ENCODE measurements at places on chromosomes 3 and 15. TPM values are rescaled to one million over a fixed set of nuclear protein-coding genes. Genes with fewer than 3 reads are reported as not detected.

The MED12L gene
- not detected for total RNA-seq

- DNase-seq, result no peak
These were observed 182.2 kb downstream of the NAALADL2 start for GRCh38 chr3:175041369-175041768.

The ADAMTS7 gene
- total RNA-seq, result 3.3 TPM

- no peak for DNase-seq
These were observed 76.6 kb downstream of the SLC25A26 start for GRCh38 chr3:66297260-66297873.

The TBC1D23 gene
- 39.4 TPM for total RNA-seq

- no peak for DNase-seq
These were observed 2.5 kb downstream of the MYH15 start for GRCh38 chr3:108507902-108508301.

DNA sequence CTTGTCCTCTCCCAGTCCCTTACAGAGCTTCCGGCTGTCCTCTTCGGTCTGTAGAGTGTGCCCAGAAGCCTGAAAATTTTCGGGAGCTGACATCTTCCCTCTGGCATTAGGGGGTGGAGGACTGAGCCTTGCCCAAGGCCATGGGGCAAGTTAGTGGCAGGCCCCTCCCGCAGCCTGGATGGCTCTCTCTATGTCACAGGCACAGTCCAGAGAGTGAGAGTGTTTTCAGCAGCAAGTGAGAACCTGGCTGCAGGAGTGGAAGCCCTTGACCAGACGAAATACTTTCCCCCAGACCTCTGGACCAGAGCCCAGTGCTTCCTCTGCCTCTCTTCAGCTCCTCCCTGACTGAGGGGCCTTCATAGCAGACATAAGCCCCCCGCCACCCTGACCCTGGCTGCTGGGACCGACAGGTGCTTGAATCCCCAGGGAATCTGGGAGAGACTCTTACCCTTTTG is 50.5 kb upstream of the SEC22A start:
- DNase-seq, result no peak

DNA sequence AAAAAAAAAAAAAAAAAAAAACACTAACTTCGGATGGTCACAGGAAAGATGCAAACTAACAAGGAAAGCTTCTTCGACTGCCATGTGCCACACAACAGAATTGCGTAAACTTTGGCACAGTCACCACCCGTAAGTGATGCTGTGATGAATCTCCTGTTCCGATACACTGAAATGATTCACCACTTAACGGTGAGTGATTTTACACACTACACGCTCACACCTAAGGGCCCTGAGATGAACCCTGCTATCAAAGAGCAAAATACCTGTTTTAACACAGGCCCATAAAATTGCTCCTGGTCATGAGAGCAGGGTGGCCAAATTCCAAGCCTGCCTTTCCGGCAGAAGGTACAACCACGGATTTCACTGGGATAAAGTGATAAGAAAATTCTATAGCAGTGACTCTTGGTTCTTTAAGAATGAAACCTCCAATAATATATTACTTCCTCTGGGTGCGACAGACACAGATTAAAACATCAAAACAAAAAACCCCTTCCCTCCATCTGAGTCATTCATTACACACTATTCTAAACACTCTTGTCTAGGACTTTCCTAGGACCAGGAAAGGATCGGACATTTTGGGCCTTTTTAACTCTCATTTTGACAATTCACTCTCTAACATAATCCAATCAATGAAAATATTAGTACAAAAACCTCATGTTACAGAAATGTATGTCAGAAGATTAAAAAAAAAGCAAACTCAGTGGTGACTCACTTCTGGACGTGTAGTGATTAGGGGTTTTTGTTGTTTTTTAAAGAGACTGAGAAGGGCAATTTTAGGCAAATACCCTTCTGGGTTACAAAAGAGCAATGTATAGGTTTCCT is 28.3 kb downstream of the LRIG1 start:
- peak; percentile 5 for DNase-seq

DNA sequence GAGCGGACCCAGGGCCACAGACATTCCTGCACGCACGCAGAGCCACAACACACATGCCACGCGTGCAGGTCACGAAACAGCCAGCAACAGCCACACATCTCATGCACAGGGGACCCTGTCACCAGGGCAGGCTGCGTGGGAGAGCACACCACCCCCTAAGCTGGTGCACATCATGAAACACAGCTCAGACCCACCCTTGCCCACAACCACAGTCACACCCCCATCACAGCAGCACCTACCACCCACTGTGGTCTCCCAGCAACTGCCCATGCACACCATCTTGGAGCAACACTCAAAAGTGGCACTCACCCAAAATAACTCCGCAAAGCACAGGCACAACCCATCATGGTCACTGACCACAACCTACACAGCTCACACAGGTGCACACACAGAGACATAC is 75.7 kb downstream of the OCA2 start:
- no peak for DNase-seq

DNA sequence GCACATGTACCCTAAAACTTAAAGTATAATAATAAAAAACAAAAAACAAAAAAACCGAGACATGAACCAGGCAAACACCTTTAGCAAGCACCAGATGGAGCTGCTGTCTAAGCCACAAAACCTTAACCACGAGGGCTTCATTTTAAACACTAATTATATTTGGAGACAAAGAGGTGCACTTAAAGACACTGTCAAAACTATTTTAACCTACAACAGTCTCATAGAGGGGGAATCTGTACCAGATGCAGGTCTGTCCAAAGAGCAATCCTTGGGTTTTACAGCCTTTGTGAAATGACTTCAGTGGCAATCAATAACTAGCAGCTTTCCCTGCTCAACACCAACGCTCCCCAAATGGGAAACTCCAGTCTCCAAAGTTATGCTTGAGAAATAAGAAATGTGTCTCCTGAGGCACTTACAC is 115.7 kb upstream of the TSPAN3 start:
- DNase-seq, result no peak

DNA sequence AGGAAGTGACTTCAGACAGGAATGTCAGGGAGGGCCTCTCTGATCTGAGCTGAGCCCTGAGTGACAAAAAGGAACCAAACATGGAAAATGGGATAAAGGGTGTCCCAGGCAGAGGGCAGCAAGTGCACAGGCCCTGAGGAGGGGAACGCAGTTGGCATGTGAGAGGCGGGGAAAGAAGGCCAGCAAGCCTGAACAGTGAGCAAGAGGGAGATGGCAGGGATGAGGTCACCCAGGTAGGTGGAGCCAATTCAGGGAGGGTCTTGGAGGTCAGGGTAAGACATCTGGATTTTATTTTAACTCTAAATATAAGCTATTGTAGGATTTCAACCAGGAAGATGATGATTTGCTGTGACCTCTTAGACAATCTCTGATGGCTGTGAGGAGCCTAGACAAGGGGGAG is 167.7 kb downstream of the LRTM1 start:
- DNase-seq, result peak; percentile 16

- DNase-seq, result peak; percentile 32
These were observed 16.7 kb upstream of the CCDC174 start for GRCh38 chr3:14634763-14635400.

- no peak for DNase-seq
These were observed 748.1 kb downstream of the NR2F2 start for GRCh38 chr15:97078591-97078990.

GRCh38 chr3:113136071-113136470 is 75.3 kb upstream of the BOC start:
- no peak for DNase-seq

The UROC1 gene
- not detected for total RNA-seq

The LARP6 gene
- 62.8 TPM for total RNA-seq

DNA sequence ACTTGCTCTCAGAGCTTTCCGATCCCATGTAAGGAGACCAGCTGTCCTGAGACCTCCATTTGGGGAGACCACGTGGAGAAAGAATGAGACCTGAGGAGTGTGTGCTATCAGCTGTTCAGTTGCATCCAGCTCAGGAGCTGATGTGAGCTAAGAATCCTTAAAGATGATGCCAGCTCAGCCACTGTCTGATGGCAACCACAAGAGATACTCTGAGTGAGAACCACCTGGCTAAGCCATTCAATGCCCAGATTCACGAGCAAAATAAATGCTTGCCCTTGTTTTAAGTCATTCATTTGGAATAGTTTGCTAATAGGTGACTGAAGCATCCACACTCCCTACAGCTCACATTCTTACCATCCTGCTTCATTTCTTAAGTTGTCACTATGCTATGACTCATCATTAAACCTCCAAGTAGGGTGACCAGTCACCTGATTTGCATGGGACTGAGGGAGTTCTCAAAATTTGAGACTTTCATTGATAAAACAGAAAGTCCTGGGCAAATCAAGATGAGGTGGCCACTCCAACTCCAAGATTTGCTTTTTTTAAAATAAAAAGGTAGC is 56.4 kb downstream of the SPTSSB start:
- DNase-seq, result no peak

- DNase-seq, result no peak
These were observed 240.2 kb downstream of the CD47 start for GRCh38 chr3:107850681-107851080.

DNA sequence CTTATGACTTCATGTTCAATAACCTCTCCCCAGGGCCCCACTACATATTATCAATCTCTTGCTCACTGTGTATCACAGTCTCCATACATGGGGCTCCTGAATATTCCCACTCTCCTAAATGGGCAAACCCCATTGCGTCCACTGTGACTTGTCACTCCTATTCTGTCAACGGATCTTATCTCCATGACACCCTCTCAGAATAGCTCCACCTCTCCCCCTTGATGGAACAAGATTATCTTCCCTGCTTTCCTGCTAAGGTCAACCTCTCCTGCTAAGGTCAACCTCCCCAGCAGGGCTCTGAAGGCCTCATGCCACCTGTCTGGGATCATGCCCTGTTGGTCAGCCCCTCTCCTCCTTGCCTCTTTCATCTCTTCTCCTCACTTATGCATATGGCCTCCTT is 1.8 kb downstream of the CLDN18 start:
- DNase-seq, result no peak

- DNase-seq, result no peak
These were observed 19.6 kb downstream of the SLCO3A1 start for GRCh38 chr15:91873138-91873536.

DNA sequence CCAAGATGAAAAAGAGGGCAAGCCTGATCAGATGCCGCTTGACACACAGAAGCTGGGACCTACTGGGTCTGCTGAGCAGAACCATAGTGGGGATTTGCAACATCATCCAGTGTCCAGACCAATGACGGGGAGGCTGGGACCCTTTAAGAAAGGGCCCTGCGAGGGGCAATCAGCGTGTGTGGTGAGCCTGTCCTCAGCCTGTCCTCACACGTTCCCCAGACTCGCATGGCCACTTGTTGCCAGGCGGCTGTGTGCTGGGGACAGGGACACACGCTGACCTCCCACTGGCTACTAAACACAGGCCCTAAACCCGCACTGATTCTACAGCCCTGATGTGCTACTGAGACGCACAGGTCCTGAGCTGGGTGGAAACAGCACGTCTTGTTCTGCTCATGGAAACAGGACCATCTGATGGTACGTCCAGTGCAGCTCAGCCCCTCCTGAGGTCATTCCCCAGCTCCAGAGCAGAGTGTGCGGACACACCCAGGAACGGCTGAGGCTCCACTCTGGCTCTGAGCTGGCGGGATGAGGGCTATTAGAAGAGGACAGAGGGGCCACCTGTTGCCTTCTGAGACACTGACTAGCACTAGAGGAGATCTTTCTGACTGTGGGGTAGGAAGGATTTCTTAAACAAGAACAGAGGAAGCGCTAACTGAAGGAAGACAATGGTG is 24.4 kb downstream of the PCSK6 start:
- DNase-seq, result no peak

DNA sequence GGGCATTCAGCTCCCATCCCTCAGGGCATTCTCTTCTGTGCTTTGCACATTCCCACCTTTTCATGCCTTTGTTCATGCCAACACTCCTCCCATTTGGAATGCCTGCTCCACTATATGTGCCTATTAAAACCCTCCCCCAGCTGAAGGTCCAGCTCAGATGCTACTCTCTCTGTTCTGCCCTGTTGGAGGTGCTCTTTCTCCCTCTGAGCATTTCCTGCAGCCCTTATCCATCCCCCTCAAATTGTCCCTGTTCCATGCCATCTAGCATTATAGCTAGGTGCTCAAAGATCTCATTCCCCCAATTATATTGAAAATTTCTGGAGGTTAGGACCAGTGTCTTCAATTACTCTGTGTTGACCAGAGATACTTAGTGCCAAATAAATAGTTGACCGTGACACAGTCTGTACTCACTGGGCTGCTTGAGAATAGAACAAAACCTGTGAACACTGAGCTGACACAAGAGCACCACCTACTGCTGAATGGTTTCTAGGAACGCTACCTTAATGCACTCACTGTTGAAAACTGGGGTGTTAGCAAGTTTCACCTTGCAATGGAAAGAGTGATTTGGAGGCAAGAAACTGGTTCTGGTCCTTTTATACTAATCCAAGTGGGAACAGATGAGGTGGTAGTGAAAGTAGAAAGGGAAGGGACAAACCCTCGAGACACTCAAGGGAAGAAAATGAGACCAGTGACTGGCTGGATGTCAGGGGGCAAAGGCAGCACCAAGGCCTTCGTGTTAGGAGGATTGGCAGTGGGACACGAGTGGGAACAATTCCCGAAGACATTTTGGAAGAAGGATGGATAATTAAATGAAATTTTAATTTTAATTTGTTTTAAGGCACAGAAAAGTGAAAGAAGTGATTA is 289.8 kb upstream of the ROPN1 start:
- DNase-seq, result no peak

DNA sequence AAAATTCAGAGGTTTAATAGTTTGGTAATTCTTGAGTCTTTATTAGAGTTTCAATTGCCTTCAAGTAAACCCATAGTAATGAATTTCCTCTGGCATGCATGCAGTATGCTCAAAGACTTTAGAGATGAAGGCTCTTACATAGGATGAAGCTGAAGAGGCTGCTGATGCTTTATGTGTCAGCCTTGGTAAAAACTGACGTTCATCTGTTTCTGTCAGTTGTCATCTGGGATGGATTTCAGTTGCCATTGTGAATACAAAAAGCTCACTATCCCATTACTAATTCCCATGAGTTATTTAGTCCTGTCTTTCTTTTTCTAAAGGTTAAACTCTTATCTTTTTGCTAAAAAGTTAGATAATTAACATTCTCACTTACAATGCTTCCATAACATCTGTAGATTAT is 136.9 kb upstream of the GBE1 start:
- DNase-seq, result no peak

- DNase-seq, result no peak
These were observed 23.6 kb upstream of the BCL2A1 start for GRCh38 chr15:79994615-79995014.

The NEDD4 gene
- 78.4 TPM for total RNA-seq

- peak; percentile 47 for DNase-seq
These were observed 883 bp downstream of the MAGEF1 start for GRCh38 chr3:184710870-184711492.

DNA sequence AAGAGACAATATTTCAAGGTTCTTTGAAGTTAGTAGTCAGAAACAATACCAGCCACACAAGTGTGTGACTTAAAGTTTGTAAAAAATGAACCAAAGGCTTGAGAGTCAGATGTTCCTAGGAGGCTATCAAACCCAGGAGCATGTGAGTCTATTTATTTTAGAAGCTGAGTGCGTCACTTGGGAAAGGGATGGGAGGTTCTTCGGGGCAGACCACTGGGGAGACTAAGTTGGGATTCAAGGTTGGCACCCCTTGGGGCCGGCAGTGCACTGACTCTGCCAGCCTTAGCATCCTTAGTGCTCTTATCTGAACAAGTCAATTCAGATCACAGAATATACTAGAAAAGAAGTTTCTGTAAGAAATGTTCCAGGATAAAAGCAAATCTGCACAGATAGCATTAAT is 50.1 kb upstream of the POLR2M start:
- no peak for DNase-seq

Measured in MG63 (cell line).